ENCODE measurements at places on chromosomes 3 and 15.

DNA sequence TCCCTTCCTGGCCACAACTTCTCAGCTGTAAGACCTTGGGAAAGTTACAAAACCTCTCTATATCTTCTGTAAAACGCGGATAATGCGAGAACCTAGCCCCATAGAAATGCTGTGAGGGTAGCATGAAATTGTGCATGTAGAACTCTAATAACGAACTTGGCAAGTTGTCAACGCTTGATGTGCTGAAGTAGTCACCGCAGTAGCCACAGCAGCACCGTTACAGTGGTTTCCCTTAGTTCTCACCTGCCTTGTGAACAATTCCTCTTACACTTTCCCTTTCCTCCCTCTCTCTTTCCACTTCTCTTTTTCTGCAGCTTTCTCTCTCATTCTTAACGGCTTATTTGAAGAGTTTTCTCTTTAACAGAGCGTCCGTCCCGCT, 447 bp upstream of the SHQ1 start:
- DNase-seq, result no peak

DNA sequence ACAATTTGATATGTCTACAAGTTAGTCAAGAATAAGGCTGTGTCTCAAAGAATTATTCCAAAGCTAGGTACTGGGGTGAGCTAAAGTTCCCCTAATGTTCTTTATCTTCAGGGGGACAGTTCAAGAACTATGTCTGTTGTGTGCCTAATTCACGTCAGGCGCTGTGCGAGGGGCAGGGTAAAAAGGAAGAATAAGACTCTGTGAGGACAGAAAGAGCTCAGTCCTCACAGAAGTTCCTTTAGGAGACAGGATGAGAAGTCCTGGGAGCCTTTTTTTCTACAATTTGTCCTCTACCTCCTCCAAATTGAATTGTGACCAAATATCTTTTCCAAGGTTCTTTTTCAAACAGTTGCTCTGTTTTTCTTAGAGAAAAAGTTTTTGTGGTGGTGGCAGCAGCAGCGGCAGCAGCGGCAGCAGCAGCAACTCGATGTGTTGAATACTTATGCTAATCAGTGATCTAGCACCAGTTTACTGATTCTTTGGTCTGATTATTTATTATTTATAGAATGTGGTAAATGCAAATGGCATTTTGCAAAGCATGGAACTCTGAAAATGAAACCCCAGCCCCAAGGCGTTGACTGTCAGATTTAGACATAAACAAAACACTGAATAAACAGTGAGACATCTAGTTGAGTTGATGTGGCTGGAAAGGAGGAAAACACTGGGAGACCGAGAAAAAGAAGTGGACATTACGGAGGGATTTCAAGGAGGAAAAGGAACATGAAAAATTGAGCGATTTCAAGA, 88.6 kb downstream of the GTPBP8 start:
- no peak for DNase-seq

DNA sequence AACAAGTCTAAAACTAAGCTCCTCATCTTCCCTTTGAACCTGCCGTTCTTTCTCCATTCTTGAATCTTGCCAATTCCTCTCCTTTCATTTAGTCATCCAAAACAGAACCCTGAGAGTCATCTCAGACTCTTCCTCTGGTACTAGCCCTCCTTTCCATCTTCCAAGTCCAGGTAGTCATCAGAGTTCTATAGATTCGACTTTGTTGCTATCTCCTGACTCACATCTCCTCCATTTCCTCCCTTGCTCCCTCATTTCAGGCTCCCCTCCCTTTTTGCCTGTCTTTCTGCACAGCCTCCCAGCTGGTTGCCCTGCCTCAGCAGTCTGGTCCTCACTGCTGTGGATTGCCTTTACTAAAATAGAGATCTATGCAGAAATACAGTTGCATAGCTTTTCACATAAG, 4.7 kb downstream of the ATG7 start:
- DNase-seq, result no peak

DNA sequence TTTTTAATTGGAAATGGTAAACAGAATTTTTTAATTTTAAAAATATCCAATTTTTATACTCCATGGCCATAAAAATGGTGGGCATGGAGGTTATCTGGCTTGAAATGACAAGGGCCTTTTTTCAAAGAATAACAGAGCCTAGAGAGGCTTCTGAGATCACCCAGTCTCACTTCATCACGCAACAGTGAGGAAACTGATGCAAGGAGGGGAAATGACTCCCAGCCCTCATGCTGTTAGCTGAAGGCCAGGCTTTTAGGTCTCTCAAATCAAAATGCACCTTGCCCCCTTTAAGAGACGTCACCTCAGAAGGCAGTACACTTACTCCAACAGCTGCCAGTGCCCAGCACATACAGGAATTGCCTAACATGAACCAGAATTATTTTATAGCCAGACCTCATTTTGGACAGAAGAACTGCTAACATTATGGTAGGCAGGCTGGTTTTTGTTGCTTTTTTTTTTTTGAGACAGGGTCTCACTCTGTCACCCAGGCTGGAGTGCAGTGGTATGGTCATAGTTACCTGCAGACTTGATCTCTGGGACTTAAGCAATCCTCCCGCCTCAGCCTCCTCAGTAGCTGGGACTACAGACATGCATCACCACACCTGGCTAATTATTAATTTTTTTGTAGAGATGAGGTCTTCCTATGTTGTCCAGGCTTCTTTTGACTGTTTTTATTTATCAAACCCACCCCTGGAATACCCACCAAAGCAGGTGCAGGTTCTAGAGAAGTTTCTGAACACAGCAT, 9.1 kb downstream of the RAB43 start:
- no peak for DNase-seq

DNA sequence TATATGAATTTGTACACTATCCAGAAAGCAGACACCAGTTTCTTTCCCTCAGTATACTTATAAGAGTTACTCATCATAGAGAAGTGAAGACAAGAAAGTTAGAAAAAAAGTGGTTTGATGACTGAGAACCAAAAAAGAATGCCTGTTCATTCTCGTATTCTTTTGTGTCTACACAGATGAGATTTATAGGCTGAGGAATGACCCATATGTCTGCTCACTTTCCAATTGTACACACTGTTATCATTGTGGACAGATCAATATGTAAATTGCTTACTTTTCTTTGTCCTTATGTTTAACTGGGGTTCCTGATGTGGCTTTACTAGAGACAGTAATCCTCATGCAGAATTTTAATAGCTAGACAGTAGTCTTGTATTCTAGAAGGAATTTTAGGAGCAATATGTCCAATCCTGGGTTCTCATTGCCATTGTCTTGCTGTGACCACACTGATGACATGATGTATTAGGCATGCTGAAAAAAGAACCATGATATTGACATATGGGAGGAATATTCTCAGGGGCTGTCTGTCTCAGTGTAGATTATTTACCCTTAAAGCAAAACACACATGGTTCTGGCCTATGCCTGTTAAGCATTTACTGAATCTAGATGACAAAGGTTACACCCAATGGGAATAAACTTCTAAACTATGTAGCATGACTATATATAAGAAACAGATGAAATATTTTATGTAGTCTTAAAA, 669.7 kb downstream of the ROBO1 start:
- DNase-seq, result no peak

GRCh38 chr3:185498503-185499396, at the start of gene TMEM41A:
TMEM41A (minus strand) TSS chr3:185499035; CDS start chr3:185498961, 74 bp downstream.
- DNase-seq, result peak; percentile 88

- no peak for DNase-seq
These were observed 176.6 kb upstream of the TRIM42 start for GRCh38 chr3:140501061-140501769.
